ENCODE measurements at places on chromosomes 1 and 21.

GRCh38 chr21:22791986-22792560 lies 1793.9 kb downstream of the NCAM2 start:
- peak; percentile 38 for DNase-seq

DNA sequence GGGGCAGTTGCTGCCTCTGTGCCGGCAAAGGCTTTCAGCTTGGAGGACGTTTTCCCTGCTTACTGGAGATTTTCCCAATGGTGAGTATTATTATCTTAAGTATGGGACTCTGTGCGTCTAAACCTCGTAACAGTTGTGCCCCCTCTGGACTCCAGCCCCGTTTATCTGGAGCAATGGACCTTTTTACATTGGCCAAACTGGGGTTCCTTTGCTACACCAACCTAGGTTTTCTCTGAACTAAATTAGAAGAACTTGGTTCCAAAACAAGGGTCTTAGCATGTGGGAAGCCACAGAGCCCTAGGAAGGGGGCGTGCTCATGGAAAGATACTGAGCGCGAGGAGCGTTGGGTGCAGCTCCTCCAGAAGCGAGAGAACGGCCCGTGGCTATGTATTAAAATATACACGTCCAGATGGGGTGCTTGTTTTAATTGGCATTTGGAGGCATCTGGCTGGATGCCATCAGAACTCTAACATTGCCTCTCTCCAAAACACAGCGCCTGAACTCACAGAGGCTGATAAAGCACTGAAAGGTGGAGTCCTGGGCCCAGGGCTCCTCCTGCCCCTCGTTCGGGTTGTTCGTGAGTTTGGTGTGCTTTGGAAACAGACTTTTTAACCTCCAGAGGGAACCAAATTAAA lies 28.4 kb downstream of the POFUT2 start:
- DNase-seq, result no peak

GRCh38 chr1:201489643-201490261 lies 17.2 kb downstream of the CSRP1 start:
- no peak for DNase-seq

GRCh38 chr1:61439234-61439633 lies 285.7 kb downstream of the TM2D1 start:
- DNase-seq, result no peak

DNA sequence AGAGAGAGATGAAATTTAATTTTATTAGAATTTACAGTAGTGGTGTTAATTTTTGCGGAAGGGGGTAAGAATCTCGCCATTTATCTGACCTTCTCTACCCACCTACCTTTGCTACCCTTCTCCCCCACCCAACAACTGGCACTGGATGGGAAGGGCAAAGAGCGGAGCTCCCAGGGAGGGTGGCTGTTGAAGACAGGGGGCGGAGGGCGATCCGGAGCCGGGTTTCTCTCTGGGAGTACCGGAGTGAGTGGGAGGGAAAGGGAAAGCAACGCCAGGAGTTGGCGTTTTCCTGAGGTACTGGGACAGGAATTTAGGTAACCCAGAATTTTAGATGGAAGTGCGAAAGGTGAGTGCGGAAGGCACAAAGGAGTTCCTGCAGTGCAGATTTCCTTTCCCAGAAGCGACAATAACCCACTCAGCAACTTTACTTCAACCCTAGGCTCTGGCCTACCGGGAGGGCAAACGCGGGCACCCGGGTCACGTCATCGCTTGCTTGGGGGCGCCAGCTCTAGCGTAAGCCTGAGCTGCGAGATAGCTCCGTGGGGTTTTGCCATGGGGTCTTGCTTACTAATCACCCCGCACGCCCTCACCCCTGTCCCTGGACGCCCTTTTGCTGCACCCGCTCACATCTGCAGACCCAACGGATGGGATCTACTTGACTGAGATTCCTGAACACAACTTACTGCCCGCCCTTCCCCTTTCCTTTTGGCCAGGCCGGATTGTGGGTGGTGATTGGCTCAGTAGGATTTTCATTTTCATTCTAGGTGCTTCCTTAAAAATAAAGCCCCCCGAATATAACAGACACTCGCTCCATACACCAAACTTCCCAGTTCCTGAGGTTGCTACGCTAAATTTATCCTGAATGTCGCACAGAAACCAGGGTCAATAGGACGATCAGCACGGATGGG lies 413.0 kb upstream of the ESRRG start:
- no peak for DNase-seq

GRCh38 chr1:158007667-158008386 lies 14.4 kb downstream of the KIRREL1 start:
- no peak for DNase-seq

DNA sequence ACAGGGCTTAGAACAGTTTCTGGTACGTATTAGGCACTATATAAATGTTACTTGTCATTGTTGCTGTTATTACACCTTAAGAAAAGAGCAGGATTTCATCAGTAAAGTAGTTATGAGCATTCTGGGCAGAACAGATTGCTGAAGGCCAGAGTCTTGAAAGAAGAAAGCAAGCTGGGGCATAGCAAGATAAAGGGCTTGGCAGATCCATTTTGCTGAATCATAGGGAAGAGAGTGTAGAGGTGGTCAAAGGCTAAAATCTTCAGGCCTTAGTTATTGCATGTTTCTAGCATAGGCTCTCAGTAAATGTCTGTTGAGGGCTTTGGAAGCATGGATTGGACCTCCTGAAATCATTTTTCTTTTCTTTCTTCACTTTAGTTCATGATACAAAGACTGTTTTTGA lies 67.5 kb downstream of the PLA2G4A start:
- DNase-seq, result no peak

- no peak for DNase-seq
Observed at GRCh38 chr1:176752505-176752904, 289.5 kb downstream of the PAPPA2 start.

DNA sequence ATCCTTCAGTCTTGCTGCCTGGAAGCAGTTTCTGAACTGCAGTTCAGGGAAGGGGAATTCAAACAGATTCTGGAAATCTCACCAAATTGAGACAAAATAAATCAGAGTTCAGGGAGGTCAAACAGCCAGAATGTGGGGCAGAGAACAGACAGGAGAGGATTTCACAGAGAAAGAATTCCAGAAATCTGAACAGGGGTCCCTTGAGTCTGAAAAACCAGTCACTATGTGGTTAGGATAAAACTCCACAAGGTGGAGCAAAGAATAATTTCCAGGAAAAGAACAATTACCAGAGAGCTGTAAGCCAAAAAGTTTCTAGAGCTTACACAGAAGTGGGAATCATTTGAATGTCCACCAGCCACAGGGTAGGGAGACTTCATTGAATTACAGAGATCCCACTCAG lies 84.7 kb downstream of the URB2 start:
- no peak for DNase-seq

GRCh38 chr1:18128298-18128697 lies 20.7 kb downstream of the IGSF21 start:
- DNase-seq, result no peak

DNA sequence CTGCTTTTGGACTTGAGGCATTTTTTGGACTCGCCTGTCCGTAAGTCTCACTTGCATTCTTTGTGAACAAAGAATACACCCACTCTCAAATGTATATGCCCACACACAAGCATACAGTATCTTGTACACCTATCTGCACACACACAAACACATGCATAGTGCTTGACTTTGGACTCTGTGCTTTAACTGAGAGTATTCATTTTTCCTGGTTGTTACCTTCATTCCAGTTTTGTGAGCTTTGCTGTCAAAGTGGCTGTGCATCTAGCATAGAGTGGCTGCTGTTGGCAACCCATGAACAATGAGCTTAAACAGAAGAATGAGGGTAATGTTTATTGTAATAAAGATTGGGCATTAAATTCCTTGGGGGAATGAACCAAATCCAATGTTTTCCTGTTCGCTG lies 199.0 kb downstream of the PDE4B start:
- peak; percentile 71 for DNase-seq

DNA sequence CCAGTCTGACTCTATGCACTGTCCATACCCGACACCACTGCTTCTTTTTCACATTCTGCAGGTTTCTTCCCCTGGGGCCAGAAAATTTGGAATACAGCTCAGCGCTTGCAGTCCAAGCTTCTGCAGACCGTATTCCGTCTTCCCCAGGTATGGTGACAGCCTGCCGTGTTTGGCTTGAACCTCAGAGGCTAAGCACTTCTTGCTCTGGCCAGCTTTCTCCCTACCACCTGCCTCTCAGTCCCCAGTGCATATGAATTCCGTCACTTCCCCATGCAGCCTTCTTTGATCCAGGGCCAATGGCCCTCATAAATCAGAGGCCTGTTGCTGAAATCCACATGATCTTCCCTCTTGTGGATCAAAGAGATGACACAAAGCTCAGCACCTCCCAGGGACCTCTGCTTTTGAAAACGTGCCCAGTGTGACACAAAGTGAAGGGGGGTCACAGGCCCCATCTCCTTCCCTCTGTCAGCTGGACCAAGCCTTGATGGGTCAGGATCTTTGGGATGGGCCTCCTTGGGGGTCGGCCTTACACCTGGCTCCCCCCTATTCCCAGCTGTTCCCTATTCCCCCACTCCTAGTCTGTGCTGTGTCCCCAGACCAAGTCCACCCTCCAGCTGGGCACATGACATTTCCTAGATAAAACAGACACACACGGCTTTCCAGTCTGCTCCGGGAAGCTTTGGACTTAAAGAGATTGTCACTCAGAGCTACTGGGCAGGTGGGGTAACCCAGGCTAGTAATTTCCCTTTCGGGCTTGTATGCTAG lies 66.6 kb downstream of the HMGB4 start:
- no peak for DNase-seq
